Pons (tissue), 1 donor: ENCODE measurements at places on chromosomes 6 and 20.

- DNase-seq: no peak
Observed at GRCh38 chr20:45853484-45853883, 3.7 kb downstream of the ACOT8 start.

DNA sequence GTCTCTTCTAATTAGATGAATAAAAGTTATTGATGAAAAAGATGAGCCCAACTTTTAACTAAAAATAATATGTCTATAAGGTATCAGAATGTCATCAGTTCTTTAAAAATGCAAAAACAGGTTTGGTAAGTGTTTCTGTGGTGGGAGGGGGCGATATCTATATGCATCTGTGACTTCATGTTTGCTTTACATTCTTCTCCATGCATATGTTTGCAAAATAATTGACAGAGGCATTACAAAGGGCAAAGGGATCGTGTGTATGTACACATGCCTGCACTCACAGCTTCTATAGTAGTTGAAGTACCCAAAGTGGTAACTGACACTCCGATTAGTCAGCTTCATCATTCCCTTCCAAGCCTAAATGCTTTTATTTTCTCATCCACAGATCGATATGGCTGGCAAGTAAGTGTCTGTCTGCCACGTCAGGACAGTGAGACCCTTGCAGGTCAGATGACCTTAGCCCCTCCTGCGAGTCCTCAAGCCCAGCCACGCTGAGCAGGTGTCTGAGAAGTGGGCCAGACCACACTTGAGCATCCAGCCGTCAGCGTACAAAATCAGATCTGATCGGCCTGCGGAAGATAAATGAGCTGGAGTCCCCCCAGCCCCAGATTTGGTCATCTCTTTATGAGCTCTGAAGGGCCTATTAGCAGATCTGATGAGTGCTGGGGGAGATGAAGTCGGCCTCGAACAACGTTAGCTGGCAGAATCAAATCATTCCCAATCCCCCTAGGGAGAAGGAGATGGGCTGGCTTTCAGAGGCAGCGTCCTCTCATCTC, 369.1 kb downstream of the MAFB start:
- DNase-seq: no peak

DNA sequence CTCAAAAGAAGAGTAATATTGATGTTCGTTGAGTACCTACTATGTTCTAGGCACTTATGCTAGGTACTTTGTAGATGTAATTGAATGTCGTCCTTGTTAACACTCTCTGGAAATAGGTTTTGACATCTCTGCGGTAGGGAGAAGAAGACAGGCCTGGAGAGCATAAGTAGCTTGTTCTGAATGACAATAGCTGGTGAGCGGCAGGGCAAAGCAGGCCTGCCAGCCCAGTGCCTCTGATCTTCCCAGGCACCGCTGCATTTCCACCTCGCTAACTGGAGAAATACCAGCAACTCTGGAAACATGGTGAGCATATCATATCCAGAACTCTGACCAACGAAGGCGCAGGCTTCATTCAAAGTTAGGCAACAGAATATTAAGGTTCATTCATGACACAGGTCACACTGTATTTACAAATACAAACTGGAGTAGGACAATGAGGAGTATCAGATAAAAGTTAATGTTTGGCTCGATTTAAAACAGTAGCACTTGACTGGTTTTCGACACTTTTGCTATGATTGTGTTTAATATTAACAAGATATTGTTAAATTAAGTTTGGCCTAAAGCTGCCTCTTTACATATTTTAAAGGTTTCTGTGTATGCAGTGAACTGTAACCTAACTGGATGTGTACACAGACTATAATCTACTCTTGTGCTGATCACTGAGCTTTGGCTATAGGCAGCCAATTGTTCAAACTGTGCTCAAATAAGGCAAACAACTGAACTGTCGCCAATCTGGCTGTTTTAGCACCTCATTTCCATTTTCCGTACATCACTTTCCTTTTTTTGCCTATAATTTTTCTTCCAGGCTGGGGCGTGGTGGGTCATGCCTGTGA, 54.1 kb downstream of the PPP1R3G start:
- DNase-seq: no peak

DNA sequence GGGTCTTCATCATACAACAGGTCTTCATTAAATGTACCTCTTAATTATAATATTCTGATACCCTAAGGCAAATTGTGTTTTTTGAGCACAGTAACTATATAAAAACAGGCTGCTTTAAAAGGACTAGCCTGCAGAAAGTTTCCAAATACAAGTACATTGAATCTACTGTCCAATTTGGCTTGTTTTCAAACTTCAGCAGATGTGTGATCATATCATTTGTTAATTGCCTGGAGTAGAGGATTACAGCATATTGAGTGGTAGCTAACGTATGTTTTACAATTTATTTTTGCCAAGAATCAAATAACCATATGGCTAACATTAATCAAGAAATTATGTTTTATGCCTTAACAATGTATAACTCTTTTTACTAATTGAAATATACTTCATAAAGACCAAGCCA, 12.6 kb downstream of the TINAG start:
- no peak for DNase-seq

GRCh38 chr6:150876598-150876997, 11.1 kb downstream of the MTHFD1L start:
- peak; percentile 37 for DNase-seq

DNA sequence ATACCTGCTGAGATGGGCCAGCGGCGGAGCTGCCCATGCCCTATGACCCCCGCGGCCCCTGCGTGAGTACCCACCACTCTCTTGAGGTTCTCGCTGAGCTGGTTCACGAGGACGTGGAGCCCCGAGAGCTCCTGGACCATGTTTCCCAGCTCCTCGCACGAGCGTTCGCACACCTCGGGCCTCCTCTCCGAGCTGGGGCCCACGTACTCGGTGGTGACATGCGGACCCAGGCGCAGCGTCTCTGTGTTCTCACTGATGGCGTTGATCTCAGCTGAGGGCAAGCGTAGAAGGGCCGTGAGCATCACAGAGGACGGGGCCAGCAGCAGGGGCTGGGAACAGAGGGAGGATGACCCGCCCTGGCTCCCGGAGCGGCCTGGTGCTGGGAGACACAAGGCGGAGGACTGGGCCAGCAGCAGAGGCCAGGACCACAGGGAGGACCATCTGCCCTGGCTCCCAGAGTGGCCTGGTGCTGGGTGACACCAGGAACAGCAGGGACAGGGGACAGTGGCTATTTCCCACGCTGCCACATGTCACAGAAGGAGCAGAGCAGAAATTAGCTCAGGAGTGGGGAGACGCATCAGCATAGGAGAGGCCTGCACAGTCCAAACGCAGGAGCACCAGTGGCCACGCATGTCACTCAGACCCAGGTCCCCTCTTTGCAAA, 11.8 kb downstream of the THBS2 start:
- DNase-seq: peak; percentile 41

DNA sequence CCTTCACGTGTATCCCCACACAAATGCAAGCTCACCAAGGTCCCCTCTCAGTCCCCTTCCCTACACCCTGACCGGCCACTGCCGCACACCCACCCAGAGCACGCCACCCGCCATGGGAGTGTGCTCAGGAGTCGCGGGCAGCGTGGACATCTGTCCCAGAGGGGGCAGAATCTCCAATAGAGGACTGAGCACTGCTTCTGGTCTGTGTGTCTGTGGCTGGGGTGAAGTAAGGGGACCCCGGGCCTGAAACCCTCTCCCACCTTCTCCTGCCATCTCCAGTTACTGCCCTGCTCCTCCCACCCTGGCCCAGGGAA, 8.3 kb downstream of the MYL9 start:
- no peak for DNase-seq

- DNase-seq: no peak
Observed at GRCh38 chr6:41374618-41375590, 39.5 kb downstream of the NCR2 start.

- DNase-seq: no peak
Observed at GRCh38 chr6:8441452-8441851, 6.1 kb upstream of the SLC35B3 start.

- no peak for DNase-seq
Observed at GRCh38 chr20:43040427-43040826, 149.3 kb downstream of the PTPRT start.

- peak; percentile 88 for DNase-seq
Observed at GRCh38 chr20:59207742-59208357, 44.2 kb downstream of the ZNF831 start.

DNA sequence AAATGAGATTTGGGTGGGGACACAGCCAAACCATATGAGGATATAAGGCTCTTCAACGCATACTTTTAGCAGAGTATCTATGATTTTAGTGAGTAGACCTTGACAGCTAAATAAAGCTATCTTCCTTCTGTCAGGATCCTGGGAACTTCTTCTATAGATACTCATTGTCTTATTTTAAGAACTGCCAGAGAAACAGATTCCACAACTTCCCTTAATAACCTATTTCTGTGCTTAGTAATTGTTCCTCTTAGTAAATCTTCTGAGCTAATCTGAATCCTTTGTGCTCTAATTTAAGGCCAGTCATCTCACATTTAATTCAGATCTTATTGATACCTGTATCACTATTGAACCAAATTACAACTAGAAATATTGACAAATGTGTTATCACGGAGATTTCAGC, 64.0 kb upstream of the CEP85L start:
- DNase-seq: no peak

DNA sequence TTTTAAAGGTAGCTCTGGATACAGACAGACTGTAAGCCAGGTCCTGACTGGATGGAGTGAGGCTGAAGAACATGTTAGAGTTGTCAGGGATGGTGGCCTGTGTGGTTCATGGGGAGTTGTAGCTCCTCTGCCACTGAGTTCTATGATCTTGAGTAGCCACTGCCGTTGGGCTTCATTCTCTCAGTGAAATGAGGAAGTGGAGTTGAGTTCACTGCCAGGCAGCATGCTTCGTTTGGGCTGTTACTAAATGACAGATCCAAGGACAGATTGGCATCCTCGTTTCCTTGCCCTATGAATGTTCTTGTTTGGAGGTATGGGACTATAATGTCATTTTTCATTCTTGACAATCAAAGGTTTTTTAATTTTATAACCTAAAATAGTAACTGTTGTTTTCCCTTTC, 37.2 kb downstream of the SCAND1 start:
- no peak for DNase-seq

DNA sequence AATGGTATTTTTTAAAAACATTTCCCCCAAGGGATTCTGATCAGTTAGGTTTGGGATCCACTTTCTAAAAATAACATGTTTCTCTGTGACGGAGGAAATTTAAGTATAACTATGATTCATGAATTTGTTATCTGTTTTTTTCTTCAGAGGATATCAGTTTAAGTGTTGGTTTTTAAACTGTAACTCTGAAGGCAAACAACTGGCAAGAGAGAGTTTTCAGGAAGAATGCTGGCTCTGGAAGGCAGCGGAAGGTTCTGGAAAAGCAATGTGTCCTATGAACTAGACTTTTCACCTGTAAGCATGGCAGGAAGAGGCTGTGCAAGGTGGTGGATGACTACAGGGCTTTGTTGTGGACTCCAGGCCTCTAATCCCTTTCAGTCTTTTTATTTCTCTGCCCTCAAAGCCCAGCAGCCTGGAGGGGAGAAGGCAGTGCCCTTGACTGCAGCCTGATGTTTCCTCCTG, 153.1 kb downstream of the GMPR start:
- no peak for DNase-seq

DNA sequence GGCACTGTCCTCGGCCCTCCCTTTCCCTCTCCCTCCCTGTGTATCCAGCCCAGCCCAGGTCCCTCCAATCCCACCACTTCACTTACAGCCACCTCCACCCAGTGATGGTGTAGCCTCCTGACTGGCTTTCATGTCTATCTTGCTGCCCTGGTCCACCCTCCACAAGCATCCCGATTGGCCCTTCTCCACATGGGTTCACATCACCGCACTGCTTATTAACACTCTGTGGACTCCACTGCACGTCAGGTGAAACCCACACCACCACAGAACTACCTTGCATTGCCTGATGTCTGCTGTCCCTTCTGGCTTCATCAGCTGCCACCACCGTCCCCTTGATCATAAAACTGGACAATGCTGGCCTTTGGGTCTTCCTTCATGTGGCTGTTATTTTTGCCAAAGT, 220.4 kb upstream of the ARID1B start:
- no peak for DNase-seq

GRCh38 chr20:19070026-19070425, 142.4 kb upstream of the SLC24A3 start:
- no peak for DNase-seq

DNA sequence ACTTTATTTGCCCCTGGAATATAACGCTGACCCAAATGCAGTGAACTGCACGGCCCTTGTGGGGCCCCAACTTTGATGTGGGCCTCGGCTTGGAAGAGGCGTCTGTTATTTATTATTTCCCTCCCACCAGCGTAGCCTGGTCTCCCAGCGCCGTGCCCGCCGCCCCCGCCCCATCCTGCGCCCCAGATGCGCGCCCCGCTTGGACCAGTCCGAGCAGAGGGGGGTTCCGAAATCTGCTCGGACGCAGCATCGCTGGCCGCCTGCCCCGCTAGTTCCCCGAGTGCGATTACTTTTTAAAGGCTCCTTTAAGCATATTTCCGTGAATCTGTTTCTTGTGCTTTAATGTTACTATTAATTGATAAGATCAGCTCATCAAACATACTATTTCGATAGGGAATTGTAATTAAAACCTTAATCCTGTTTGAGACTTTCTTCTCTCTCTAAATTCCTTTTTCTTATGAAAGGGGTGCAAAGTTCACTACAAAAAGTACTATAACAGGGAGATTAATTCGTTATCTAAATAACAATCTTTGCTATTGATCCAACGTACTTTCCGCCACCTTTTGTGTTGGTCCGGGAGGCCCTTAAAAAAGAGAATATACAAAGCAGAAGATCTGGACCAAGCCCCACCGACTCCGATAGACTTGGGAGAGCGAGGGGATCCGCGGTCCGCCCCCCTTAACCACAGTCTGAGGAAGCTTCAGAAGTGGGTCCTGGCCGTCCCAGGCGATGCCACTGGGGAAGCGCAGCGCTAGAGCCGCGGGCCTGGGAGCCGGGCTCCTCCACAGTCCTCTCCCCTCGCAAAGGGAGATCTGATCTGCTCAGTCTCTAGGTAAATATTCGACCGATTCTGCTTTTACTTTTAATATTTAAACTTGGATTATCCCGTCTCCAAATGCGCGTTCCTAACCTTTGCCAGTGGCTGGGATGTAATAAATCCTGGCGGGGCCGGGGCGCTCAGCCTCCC, 10.2 kb downstream of the POU3F2 start:
- peak; percentile 37 for DNase-seq

GRCh38 chr6:154862536-154862935, 129.3 kb downstream of the SCAF8 start:
- no peak for DNase-seq

- no peak for DNase-seq
Observed at GRCh38 chr6:136963259-136963658, 41.2 kb downstream of the SLC35D3 start.
